ENCODE measurements at places on chromosomes 16 and 17.

DNA sequence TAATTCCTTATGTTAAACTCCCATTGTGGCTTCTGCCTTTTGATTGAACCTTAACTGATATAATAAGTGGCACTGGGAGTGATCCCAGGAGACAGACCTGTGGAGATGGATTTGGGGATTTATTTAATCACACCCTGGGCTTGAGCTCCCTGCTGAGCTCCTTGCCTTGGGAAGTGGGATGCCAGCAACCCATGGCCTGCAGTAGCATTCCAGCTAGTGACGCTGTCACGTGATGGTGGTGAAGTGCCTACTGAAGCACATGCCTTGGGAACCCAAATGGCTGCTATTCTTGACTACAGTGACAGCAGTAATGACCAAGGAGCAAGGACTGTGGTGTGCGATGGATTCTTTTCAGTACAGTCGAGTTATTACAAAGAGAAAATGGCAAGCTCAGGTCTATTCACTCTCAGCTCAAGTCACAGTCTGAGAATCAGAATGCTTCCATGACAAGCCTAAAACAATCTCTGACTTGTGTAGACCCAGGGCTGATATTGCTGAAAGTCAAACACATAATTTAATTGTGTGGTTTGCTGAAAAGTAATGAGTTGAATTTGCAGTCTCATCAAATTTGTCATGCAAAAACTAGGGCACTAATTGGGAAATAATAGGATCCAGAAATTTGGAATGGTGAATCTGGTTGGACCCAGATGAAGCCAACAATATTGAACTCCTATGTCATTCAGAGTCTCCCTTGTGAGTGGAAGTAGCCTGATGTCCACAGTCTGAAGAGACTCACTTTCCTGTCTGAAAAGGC lies 47.1 kb downstream of the BCL7C start:
- no peak for DNase-seq

DNA sequence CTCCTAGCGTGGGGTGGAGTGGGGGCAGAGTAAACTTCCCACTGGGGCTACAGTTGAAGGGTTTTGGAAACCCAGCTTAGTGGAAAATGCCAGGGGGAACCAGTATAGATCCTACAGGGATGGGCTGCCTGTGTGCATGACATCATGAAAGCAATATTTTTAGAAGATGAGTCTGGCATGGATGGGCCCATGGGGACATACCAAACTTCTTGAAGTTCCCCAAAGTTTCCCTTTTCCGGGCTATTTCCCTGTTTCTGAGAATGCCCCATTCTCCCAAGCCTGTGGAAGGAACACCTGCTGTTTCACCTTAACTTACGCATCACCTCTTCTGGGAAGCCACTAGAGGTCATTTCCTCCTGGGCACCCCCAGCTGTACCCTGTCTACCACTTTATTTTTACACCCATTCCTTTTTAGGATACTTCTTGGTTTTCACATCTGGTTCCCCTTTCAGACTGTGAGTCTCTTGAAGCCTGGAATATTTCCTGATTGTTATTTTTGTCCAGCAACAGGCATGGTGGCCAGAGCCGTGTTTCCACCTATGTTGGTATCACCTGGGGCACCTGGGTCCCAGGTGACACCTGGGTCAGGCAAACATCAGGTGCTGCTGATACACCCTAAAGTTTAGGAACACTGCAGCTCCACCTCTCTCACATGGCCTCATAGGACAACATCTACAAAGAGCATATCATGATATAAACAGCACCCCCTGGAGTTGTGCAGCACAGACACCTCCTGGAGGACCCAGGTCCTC lies 9.8 kb downstream of the SOCS3 start:
- no peak for DNase-seq

DNA sequence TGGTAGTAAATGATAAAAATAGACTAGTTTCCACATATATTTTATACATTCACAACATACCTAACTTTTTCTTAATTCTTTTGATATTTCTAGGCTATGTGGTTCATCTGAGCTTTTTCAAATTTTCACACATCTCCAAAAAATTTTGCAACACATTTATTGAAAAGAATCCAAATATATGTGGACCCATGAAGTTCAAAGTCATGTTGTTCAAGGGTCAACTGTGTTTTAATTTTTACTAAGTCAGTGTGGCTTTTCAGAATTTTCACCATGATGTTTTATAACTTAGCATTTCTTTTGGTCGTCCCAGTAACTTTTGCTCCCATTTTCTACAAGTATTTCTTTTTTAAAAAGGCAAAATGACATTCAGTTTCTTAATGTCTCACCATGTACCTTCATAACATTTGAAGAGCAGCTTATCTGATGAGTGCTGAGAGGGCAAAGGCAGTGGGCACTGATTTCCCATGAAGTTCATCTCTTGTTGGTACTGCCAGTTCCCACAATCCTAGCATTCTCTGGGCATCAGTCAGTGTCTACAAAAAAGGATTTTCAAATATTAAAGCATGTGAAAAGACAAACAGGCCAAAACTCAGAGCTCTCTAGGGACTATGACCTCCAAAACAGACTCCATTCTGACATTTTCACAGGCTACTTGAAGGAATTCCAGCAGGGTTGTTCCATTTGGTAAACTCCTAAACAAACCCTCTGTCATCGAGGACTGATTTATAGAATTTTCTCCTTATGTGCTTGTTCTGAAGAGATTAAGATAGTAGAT lies 80.3 kb downstream of the MRTFB start:
- DNase-seq: no peak

GRCh38 chr17:71338396-71338795 lies 782.4 kb upstream of the SOX9 start:
- DNase-seq: no peak

DNA sequence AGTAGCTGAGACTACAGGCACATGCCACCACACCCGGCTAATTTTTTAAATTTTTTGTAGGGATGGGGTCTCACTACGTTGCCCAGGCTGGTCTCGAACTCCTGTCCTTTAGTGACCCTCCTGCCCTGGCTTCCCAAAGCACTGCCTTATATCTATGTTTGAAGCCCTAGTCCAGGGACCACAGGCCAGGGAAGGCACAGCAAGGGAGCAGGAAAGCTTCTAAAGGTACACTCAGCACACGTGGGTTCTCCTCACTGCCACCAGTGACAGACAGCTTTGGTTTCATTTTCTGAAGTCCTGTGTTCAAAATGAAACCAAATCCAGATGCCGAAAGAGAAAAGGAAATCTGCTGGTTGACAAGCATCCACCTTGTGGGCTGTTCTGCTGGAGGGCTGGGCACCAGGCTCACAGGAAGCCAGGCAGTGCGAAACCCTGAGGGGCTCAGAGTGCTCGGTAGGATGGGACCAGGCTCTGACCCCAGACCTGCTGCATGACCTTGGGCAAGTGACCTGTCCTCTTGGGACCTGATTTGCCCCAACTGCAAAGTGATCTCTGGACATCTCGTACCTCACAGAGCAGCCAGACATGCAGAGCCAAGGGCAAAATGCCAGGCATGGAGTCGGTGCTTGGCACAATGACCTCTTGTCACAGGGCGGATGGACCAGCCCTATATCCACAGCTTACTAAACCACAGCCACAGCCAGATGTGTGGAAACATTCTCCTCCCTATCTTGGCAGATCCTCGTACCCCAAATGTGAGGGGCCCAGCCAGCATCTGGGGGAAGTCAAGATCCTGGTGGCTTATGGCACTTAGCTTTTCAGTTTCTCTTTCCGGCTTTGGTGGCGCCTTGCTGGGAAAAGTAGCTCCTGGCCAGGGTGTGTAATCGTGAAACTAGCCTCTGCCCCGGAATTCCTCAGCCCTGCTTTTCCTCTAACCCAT lies 2.8 kb upstream of the SOCS1 start:
- peak; percentile 89 for DNase-seq

DNA sequence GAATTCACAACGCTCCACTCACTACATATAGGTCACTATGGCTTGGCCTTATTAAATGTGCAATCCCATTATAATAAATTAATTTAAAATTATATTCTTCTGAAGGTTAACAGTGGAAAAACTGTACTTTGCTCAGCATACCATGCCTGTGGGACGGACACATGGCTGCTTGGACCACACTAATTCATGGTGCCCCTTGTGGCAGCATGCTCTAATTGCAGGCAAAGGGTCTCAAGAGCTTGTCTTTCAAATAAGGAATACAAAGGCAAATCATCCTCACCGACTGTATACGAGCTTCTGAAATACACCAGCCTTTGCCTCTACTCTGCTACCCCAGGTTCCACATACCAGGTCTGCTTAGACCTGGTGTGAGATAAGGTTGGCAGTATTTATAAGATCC lies 11.7 kb downstream of the SMPD3 start:
- no peak for DNase-seq

GRCh38 chr17:78793968-78794367 lies 11.9 kb upstream of the CYTH1 start:
- no peak for DNase-seq

- peak; percentile 60 for DNase-seq
Observed at GRCh38 chr17:10646392-10646990, 10.6 kb downstream of the MYH3 start.

DNA sequence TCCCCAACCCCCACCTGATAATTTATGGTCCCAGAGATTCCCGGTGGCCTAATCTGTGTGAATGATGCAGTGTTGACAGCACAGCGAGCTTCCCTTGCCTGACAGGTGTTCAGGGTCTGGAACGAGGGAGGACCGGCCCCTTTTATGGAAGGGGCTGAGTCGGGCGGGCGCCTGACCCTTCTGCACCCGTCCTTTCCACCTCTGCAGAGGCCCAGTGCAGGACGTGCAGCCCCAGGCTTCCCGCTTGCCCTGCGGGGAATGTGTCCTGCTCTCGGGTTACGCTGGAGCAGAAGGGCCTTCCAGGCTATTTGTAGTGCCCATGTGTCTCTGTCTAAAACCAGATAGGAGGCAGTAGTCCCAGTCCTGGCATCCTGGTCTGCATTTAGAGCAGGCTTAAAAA lies 16.2 kb downstream of the SMTNL2 start:
- DNase-seq: no peak

Data from CD4-positive, alpha-beta T cell (primary cell).